ENCODE measurements at places on chromosomes 4 and X. TPM values are rescaled to one million over a fixed set of nuclear protein-coding genes. Genes with fewer than 3 reads are reported as not detected.
A peak's percentile ranks its signal among the peaks of the same experiment; 100 is the strongest.

DNA sequence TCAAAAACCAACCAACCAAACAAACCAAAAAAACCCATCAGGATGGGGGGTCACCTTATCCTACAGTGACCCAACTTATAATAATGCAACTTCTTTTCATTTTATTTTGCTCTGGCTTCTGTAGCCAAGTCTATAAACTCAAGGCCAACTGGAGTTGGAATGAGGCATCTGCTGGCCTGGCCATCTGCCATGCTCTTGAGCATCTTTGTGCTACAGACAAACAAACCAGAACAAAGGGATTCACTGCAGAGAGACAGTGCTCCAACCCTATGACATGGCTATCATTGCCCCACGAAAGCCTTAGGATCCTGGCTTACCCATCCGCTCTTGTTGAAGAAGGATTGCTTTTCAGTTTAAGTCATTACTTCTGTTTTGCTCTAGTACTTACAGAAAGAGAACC, 49.2 kb upstream of the SCRG1 start:
- DNase-seq = no peak

GRCh38 chr4:122458625-122459024, 2.1 kb upstream of the IL2 start:
- DNase-seq = no peak

TMEM156 gene
- total RNA-seq = not detected

CCNB3 gene
- 0.48 TPM for total RNA-seq

- no peak for DNase-seq
Observed at GRCh38 chrX:2336181-2336580, 164.6 kb downstream of the DHRSX start.

- no peak for DNase-seq
Observed at GRCh38 chr4:165667969-165668368, 205.1 kb upstream of the TLL1 start.

DNA sequence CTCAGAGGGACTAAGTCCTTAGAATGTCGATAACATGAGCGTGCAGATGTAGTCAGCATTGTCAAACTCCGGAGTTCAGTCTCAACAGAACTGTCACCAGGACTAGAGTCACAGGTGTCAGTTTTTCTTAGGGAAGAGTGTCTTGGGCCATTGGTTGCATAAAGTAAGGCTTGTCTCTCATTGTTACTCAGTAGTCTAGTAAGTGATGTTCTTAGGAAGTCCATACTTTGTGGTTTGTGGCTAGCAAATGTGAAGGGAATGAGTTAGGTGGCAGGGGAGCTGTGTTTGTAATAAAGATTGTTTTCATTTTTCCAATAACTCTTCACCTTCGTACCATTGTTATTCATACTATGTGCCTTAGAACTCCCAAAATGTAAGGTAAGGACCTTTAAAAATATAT, 119.6 kb downstream of the AFF2 start:
- no peak for DNase-seq

GRCh38 chr4:55730280-55730931, 89.2 kb upstream of the EXOC1L start:
- no peak for DNase-seq

DNA sequence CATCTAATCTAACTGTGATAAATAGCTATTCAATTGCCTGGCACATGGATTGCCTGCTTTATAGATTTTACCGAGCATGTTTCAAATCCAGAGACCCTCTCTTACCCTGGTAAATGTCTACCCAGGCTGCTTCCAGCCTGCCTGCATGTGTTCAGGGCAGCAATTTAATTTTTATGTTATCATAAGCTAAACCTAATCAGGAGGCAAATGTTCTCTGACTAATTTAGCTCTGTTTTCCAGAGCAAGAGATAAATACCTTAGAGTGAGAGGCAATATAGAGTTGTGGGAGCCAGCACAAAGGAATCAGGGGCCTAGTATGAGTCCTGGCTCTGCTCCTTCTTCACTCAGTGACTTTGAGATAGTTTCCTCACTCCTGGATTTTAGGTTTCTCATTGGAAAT, 37.7 kb downstream of the PARM1 start:
- no peak for DNase-seq

GRCh38 chrX:130575831-130576389, 174.1 kb downstream of the RBMX2 start:
- DNase-seq = peak; percentile 19

Measured in uterus (tissue), 4 donors.